ENCODE measurements at places on chromosomes 5 and 9.

GRCh38 chr9:14441976-14442651 lies 128.2 kb upstream of the NFIB start:
- peak; percentile 33 for DNase-seq

DNA sequence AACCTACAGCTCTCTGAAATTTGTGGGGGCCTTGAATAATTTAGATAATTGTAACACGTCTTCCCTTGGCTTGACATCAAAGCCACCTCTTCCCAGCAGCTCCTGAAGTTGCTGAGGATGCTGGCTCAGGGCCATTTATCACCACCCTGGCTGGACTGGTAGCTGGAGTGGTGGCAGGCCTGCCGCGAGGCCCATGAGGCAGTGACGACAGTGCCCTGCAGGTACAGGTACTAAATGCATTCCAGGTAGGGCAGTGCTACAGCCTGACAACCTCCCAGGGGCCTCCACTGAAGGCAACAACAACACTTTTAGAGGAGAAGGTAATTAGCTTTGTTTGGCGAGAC lies 270.2 kb upstream of the KLF4 start:
- no peak for DNase-seq

DNA sequence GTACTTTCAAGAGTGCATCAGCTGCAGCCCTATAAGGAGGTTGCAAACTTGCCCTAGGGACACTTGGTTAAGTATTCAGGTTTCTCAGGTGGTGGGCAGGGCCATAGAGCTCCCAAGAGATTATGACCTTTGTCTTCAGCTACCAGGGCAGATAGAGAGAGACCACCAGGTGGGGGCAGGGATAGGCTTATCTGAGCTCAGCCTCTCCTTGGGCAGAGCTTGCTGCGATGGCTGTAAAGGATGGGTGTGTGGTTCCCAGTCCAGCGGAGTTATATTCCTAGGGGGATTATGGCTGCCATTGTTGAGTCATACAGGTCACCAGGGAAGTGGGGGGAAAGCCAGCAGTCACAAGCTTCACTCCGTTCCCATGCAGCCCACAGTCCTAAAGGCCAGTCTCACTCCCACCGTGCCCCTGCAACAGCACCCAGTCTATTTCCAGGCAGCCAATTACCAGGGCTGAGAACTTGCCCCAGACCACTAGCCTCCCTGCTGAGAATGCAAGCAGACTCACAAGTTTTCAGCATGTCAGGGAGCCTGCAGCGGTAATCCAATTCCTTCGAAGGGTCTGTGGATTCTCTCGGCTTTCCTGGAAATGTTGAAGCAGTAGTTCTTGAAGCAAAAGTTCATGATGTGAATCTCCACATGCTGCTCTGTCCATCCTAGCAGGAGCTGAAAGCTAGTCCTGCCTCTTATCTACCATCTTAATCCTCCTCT lies 151.5 kb downstream of the SLC12A2 start:
- DNase-seq, result no peak

DNA sequence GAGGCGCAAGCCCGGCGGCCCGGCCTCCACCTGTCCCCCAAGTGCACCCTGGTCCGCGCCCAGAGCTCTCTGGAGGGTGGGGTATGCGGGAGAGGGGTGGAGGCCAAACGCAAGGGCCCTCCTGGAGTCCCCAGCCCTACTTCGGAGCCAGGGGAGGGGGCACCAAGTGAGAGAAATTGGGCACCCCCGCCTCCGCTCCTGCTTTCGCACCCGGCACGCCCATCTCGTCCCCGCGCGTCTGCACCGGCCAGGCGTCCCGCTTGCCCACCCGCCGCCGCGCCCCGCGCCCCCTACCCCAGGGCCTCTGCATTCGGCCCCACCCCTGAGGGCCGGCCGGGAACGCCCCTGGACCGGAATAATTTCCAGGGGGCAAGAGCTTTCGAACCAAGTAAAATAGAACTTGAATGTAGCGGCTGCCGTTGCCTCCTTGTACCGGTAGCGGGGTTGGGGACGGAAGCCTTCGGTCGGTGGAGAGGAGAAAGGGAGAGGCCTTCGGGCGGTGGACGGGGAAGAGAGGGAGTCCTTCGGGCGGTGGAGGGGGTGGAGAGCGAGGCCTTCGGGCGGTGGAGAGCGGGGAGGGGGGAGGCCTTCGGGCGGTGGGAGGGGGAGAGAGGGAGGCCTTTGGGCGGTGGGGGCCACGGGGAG lies 694 bp upstream of the PHPT1 start:
- DNase-seq, result peak; percentile 63

DNA sequence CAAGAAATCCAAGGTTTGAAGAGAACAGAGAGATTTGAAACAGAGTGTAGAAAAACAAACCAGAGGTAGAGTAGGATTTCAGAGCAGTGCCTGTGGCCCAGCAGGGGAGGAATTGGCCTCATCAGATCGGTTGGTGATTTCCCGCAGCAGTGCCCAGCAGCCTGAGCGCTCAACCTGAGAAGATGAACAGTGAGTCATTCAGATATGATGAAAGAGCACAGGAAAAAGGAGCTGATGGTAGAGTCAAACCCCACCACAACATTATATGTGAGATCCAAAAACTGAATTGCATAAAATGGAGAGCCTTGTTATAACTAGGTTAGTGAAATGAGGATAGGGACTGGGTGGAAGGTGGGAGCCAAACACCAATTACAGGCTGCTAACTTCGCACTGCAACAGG lies 248.9 kb downstream of the PIK3R1 start:
- no peak for DNase-seq

- no peak for DNase-seq
Observed at GRCh38 chr9:19231126-19231903, 822 bp downstream of the DENND4C start.

- DNase-seq, result no peak
Observed at GRCh38 chr5:93884254-93884653, 142.9 kb upstream of the POU5F2 start.

DNA sequence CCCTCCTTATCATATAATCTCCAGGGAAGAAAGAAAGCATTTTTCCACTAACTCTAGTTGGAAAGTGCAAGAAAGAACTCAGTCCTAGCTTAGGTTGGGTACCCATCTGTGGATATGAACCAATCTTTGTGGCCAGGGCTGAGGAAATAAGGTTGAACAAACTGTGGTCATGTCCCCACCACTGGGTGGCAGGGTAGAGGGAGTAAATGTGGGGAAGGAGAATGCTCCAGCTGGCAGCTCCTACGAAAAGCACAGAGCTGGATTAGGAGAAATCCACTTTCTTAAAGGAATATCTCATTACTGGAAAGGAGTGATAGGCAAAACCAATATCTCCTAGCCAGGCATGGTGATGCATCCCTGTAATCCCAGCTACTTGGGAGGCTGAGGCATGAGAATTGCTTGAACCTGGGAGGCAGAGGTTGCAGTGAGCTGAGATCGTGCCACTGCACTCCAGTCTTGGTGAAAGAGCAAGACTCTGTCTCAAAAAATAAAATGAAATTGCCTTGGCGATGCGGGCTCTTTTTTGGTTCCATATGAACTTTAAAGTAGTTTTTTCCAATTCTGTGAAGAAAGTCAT lies 175.1 kb downstream of the CCDC192 start:
- DNase-seq, result peak; percentile 14

- DNase-seq, result no peak
Observed at GRCh38 chr5:1523480-1523792, 324 bp downstream of the LPCAT1 start.

DNA sequence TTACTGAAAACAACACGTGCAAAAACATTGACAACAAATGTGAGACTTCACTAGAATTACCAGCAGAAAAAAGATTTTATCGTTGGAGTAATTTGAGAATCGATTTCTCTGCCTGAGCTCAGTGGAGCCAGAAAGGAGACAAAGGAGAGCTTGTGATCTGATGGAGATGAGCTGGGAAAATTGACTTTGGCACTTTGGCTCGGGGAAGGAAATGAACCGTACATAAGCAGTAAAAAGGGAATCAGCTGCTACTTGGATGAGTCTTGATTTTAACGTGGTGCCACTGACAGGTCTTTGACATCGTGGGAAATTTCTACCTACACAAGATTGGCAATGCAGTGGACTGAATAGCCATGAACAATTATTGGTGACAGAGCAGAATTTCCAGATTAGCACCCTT lies 244.7 kb upstream of the RPS23 start:
- DNase-seq, result no peak

DNA sequence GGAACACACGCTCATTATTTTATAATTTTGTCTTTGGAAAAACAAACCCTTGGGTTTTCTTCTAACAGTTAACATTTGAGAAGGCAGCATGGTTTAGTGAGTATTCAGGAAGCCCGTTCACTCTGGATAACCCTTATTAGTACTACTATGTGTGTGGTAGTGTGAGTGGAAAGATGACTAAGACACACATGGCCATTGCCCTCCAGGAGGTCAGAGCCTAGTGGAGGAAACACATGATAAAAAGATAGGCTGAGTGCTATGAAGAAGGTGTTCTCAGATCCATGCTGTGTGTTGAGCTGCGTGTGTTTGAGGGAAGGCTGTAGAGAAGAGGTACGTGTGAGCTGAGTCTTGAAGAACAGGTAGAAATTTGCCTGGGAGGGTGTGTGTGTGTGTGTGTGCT lies 8.4 kb downstream of the C5orf47 start:
- no peak for DNase-seq

GRCh38 chr9:137544176-137544760 lies 5.9 kb downstream of the PNPLA7 start:
- no peak for DNase-seq

DNA sequence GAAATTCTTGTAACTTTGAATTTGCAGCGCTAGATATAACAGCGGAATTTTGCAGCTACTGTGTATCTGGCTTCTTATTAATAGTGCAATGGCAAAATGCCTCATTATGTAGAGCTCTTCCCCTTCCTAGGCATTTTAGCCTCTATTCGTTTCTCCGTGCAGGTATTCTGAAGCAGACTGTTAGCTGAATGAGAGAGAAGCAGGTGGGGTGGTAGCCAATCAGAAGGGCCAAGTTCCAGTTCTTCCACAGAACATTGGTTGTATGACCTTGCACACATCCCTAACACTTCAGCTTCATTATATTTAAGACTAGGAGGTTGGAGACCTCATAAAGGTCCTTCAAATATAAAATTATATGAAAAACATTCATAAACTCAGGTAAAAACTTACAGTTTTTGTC lies 1.2 kb upstream of the VPS13A start:
- DNase-seq, result no peak

DNA sequence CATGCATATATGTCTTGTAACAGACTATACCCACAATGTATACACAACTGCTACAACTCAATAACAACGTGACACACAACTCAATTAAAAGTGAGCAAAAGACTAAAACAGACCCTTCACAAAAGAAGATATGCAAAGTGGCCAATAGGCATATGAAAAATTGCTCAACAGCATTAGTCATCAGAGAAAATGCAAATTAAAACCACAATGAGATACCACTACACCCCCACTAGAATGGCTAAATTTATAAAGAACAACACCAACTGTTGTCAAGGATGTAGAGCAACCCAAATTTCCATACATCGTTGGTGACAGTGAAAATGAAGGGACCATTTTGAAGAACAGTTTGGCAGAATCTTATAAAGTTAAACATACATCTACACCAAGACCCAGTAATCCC lies 38.9 kb downstream of the GABRB2 start:
- no peak for DNase-seq

Measured in nephron progenitor cell (in vitro differentiated cells).